Activated CD8-positive, alpha-beta T cell treated with anti-CD3 and anti-CD28 coated beads, Interleukin-2, amount 10 ng/mL, durations not matched to agents 7 days and 5 days (primary cell): ENCODE measurements at places on chromosomes 7 and 10.

DNA sequence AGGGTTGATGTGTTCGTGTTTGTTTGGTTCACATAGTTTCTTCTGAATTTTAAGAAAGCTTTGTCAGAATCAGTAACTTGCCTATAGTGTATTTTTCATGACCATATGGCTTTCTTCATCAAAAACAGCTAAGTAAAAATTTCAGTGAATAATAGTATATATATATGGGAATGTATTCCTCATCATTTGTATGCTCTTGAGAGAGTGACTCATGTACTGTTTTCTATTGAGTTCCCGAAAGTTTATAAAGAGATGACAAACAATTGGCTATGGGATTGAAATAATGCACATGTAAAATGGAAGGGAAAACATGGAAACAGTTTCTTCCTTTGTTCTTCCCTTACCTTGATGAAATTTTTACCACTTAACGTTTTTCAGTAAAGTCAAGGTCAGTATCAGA, 56.4 kb downstream of the KAT6B start:
- H3K36me3 ChIP-seq = peaks cover 4% of the 10 kb centered on the region
- no peak overlapping the region for H3K4me3 ChIP-seq
- no peak overlapping the region for H3K27ac ChIP-seq
- DNase-seq = no peak
- peaks cover 2% of the 10 kb centered on the region for H3K4me1 ChIP-seq

- no peak for DNase-seq
- no peaks in the 10 kb centered on the region for H3K27me3 ChIP-seq
- H3K4me1 ChIP-seq = no peaks in the 10 kb centered on the region
- no peak overlapping the region for H3K27ac ChIP-seq
These were observed 27.9 kb upstream of the WNT16 start for GRCh38 chr7:121300685-121301420.

- H3K4me1 ChIP-seq = no peaks in the 10 kb centered on the region
- no peak overlapping the region for H3K27ac ChIP-seq
- no peak overlapping the region for H3K4me3 ChIP-seq
- DNase-seq = no peak
- H3K36me3 ChIP-seq = peaks cover 2% of the 10 kb centered on the region
These were observed 7.9 kb upstream of the SLK start for GRCh38 chr10:103958996-103959395.

GRCh38 chr7:2444476-2444875, 31.7 kb downstream of the GRIFIN start:
- no peak overlapping the region for H3K4me3 ChIP-seq
- peaks cover 25% of the 10 kb centered on the region for H3K36me3 ChIP-seq
- no peak for DNase-seq
- no peaks in the 10 kb centered on the region for H3K27me3 ChIP-seq
- H3K4me1 ChIP-seq = peaks cover 13% of the 10 kb centered on the region

GRCh38 chr7:120218712-120219111, 54.3 kb upstream of the KCND2 start:
- no peak overlapping the region for H3K4me3 ChIP-seq
- no peak overlapping the region for H3K27ac ChIP-seq
- no peak for DNase-seq
- H3K27me3 ChIP-seq = no peaks in the 10 kb centered on the region
- no peaks in the 10 kb centered on the region for H3K4me1 ChIP-seq

- H3K27ac ChIP-seq = no peak overlapping the region
- no peaks in the 10 kb centered on the region for H3K4me1 ChIP-seq
- no peaks in the 10 kb centered on the region for H3K36me3 ChIP-seq
- H3K4me3 ChIP-seq = no peak overlapping the region
- H3K27me3 ChIP-seq = no peaks in the 10 kb centered on the region
These were observed 462.8 kb upstream of the ZWINT start for GRCh38 chr10:56823849-56824248.

DNA sequence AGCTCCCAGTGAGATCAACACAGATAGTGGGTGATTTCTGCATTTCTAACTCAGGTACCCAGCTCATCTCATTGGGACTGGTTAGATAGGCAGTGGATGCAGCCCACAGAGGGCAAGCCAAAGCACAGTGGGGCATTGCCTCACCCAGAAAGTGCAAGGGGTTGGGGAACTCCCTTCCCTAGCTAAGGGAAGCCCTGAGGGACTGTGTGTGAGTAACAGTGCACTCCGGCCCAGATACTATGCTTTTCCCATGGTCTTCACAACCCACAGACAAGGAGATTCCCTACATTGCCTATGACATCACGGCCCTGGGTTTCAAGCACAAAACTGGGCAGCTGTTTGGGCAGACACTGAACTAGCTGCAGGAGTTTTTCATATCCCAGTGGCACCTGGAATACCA, 62.8 kb downstream of the PPP1R3A start:
- H3K27me3 ChIP-seq = no peaks in the 10 kb centered on the region
- H3K4me3 ChIP-seq = no peak overlapping the region
- DNase-seq = no peak

- H3K4me3 ChIP-seq = no peak overlapping the region
- no peaks in the 10 kb centered on the region for H3K27me3 ChIP-seq
- H3K36me3 ChIP-seq = no peaks in the 10 kb centered on the region
- no peak for DNase-seq
- H3K4me1 ChIP-seq = peaks cover 1% of the 10 kb centered on the region
These were observed 15.2 kb downstream of the GRK5 start for GRCh38 chr10:119222537-119222936.
